Suppressor macrophage treated with lipopolysaccharide for 1 hour (primary cell): ENCODE measurements at places on chromosomes 7 and 10.
A peak's percentile ranks its signal among the peaks of the same experiment; 100 is the strongest.

- no peak for DNase-seq
These were observed 31.0 kb downstream of the SHTN1 start for GRCh38 chr10:116973946-116974455.

- DNase-seq: no peak
These were observed 156.3 kb upstream of the HGF start for GRCh38 chr7:81926154-81926553.

DNA sequence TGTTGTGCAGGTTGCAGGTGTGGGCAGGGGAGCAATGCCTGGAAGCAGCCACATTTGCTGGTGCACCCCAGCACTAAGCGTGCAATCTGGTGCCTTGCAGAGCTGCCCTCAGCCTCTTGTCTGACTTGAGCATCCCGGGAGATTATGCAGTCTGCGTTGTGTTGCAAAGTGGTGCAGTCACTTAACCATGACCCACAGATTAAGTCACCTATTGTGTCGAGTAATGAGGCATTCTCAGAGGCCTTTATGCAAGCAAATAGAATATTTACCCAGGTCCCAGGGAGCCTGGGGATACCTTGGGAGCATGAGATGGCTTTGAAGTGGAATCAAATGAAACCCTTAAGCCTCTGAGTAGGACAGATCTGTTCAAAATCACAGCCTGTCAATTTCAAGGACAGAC is 529.0 kb downstream of the TYW1 start:
- no peak for DNase-seq

- DNase-seq: no peak
These were observed 515 bp downstream of the FAM149B1 start for GRCh38 chr10:73168465-73168803.

- no peak for DNase-seq
These were observed 167.7 kb downstream of the DGKB start for GRCh38 chr7:14734839-14735321.

- no peak for DNase-seq
These were observed 67.5 kb downstream of the PWWP2B start for GRCh38 chr10:132464256-132465192.

GRCh38 chr7:101739775-101740398 is 77.5 kb upstream of the CUX1 start:
- no peak for DNase-seq

- peak; percentile 89 for DNase-seq
These were observed 103.9 kb upstream of the LEP start for GRCh38 chr7:128137181-128137580.

- DNase-seq: peak; percentile 36
These were observed 102.5 kb upstream of the APBB1IP start for GRCh38 chr10:26335574-26336093.

DNA sequence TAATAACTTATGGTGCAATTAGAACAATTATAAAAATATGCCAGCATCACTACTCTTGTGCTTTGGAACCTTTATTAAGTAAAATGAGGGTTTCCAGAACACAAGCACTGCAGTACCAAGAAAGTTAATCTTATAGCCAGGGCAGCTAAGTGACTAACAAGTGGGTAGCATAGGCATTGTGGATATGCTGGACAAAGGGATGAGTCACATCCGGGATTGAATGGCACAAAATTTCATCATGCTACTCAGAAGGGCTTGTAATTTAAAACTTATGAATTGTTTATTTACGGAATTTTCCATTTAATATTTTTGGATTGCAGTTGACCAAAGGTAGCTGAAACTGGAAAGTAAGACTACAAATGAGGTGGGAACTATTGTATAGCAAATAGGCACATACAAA is 250.6 kb downstream of the C7orf25 start:
- no peak for DNase-seq

DNA sequence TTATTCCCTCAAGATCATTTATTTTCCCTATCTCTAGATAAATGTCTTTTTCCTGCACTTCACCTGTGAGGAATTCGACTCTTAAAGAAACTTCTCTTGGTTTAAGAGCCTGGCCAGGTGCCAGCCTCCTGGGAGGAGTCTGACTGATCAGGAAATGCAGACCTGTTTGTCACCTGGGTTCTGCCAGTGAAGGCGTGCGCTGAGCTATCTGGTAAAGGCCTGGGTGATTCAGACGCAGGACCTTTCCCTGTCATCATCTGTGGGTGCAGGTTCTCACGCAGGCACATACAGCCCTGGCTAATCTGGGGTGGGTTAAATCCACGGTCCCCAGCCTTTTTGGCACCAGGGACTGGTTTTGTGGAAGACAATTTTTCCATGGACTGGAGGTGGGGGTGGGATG is 65.3 kb upstream of the AQP1 start:
- DNase-seq: no peak

- peak; percentile 49 for DNase-seq
These were observed 163.4 kb downstream of the PLXDC2 start for GRCh38 chr10:19979628-19980027.

DNA sequence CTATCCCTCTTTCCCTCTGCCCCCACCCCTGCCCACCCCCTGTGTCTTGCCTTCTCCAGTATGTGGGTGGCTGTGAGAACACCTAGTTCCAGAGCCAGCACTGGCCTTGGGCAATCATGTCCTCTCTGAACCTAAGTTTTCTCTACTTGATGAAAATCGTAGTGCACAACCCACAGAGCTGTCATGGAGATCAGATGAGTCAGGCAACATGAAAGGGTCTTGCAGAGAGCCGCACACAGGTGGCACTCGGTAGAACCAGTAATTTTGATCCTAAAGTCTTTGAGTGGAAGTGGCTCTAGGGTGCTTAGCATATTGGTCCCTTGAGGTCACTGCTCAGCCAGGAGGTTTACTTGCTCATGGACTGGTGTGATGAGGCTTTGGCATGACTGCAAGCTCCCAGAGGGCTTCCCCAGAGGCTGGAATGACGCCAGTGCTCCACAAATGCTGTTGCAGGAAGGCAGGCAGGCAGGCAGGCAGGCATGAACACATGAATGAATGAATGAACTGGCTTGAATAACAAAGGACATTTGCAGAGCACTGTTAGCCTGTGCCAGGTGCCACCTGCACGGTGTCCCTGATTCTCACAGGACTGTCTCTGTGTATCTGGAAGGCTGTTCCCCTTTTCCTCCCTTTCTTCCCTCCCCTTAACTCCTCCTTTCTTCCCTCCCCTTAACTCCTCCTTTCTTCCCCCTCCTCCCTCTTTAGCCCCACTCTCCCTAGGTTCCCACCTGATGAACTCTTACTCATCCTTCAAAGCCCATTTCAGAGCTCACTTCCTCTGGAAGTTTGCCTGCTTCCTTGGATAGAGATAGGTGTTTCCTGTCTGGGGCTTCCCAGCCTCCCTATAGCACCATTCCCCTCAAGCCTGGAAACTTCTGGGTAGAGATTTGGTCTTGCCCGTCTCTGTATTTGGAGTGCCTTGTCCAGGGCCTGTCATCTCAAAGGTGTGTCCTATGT is 27.2 kb upstream of the CTBP2 start:
- no peak for DNase-seq

- DNase-seq: no peak
These were observed 106.2 kb upstream of the AGK start for GRCh38 chr7:141444961-141445360.

GRCh38 chr7:22356701-22357310 is at the start of gene RAPGEF5:
RAPGEF5 (minus strand) TSS chr7:22357154; CDS start chr7:22357060, 94 bp downstream.
- DNase-seq: no peak

DNA sequence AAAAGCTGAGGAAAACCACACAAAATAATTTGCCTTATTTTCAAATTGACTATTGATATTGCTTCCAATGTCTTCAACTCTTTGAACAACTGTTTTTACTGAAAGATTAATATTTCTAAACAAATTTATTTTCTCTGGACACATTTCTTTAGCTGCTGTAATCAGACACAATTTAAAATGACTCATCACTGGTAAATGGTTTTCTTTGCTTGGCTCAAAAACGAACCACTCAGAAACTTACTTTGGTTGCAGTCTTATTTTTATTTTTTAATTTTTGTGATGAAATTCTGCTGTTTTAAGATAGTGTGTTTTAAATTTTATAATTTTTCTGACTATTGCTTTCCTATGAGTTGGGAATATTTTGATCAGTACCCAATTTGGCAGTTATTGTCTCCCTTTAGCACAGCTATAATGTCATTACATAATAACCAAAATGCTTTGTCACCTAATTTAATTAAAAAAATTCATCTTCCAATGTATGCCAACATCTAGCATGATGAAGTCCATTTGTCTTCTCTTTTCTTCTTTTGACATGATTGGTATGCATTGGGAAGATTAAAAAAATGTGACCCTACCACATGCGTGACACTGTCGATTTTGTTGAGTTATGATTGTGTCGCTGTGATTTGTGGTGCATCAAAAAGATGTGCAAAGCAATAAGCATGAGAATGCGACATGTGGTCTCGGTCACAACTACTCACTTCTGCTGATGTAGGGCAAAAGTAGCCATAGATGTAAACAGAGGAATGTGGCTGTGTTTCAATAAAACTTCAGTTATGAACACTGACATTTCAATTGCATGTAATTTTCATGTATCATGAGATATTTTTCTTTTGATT is 222.3 kb downstream of the SUGCT start:
- no peak for DNase-seq

- no peak for DNase-seq
These were observed 223.8 kb downstream of the ZMYND11 start for GRCh38 chr10:359093-359492.

DNA sequence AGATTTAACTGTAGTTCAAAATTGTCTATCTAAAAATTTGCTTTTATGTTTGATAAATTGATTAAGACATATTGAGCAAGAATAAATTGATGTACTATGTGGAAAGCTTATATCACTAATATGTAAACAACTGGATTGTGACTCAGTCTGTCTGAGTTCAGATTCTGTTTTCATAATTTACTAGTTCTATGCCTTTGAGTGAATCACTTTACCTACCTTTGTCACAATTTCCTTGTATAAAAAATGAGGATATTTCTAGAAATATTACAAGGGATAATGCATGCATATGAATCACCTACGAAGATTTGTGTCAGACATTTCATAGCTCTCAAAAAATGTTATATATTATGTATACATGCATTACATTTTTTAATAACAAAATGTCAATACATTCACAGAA is 245.1 kb upstream of the ZWINT start:
- no peak for DNase-seq

DNA sequence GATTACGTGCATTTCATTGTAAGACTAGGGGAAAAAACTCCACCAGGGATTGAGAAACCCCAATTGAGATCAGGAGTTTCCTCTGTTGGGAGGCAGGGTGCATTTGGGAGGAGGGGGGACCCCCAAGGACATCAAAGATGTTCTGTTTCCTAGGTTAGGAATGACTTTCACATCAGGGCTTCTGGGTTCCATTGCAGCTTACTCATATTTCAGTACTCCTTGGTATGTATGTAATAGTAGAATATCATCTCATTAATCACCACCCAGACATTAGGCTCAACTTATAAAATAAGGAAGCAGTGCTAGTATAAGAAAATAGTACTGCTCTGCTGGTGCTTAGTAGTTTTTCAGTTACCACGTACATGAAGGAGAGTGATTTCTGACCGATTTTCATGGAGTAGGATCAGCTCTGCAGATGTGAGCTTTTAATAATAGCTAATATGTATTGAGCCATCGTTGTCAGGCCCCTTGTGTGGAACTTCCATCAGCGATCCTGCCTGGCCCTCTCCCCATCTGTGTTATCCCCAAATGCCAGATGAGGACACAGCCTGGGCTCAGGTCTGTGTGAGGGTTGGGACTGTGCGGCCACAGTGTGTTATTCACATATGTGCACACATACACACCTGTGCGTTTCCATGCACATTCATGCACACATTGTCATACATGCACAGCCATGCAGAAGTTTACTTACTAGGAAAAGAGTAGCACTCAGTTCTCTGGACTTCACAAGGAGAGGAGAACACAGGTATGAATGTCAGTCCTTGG is 23.5 kb downstream of the UPP1 start:
- DNase-seq: peak; percentile 74

GRCh38 chr10:13390604-13391522 is 42.8 kb upstream of the SEPHS1 start:
- DNase-seq: peak; percentile 64

- DNase-seq: no peak
These were observed 192.2 kb upstream of the RHOBTB1 start for GRCh38 chr10:61136139-61136538.

- no peak for DNase-seq
These were observed 581 bp downstream of the PTPRZ1 start for GRCh38 chr7:121873289-121874194.

- no peak for DNase-seq
These were observed 422.0 kb downstream of the PLXNA4 start for GRCh38 chr7:132154248-132154647.

- DNase-seq: no peak
These were observed 125.5 kb downstream of the PON1 start for GRCh38 chr7:95198863-95199262.

DNA sequence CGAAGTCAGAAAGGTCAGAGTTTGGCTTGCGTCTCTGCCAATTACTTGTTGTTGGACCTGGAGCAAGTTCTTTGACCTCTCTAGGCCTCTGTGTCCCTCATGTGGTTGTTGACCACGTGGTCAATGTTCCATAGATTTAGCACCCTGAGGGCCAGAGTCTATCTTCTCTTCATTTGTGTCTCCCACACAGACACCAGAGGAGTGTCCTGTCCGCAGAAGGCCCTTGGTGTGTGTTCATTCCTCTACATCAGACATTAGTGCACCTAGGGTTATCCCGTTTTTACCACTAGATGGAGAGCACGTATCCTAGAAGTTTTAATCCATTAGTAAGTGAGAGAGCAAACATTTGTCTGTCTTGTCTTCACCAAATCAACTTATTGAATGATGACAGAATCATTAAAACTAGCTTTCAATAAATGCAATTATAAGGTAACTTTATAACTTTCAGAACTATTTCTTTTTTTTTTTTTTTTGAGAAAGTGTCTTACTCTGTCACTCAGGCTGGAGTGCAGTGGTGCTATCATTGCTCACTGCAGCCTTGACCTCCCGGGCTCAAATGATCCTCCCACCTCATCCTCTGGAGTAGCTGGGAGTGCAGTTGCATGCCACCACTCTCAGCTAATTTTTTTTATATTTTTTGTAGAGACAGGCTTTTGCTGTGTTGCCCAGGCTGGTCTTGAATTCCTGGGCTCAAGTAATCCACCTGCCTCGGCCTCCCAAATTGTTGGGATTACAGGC is 122.5 kb upstream of the ANKRD1 start:
- no peak for DNase-seq

DNA sequence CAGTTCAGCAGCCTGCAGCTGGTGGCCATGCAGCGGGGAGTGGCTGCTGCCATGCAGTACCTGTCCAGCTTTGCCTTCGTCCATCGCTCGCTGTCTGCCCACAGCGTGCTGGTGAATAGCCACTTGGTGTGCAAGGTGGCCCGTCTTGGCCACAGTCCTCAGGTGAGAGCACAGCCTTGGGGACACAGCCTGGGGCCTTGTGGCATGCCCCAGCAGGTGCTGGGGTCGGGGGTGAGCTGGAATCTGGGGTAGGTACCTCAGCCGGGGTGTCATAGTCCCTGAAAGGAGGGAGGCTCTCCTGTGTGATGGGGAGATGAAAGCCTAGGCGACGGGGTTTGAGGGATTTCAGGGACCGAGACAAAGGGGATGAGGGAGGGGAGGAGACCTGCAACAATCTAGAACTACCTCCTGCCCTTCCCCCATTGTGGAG is 14.1 kb downstream of the EPHB6 start:
- no peak for DNase-seq
